ENCODE measurements at places on chromosomes 2 and 18.
A peak's percentile ranks its signal among the peaks of the same experiment; 100 is the strongest.

GRCh38 chr2:160305081-160305750, 105.1 kb upstream of the ITGB6 start:
- no peak for DNase-seq

DNA sequence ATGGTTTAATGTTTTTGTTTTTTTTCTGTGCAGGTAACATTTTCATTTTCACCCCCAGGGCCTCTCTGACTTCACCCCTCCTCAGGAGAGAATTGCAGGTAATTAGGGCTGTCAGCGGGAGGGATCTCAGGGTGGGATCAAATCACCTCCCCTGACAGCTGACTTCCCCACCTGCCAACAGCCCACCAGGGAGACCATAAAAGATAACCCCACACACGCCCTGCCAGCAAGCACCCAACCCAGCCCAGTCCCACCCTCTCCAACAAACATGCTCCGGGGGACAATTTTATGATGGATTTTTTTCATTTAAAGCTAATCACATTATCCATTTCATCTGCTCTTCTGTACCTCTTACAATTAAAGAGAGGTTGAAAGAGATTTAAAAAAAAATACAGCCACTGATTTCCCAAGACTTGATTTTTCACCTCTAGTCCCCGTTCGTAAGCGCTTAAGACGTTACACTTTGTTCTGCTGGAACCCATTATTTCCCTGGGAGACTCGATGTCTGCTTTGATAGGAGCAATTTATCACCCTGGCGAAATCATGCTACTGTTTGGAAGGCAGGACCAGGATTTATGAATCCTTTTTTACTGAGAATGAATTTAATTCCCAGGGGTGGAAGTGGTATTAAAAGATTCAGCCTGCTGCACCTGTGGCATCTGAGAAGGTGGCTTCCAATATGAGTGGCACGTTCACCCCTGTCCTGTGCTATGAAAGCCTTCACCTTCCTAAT, 232.9 kb upstream of the ID2 start:
- peak; percentile 71 for DNase-seq

DNA sequence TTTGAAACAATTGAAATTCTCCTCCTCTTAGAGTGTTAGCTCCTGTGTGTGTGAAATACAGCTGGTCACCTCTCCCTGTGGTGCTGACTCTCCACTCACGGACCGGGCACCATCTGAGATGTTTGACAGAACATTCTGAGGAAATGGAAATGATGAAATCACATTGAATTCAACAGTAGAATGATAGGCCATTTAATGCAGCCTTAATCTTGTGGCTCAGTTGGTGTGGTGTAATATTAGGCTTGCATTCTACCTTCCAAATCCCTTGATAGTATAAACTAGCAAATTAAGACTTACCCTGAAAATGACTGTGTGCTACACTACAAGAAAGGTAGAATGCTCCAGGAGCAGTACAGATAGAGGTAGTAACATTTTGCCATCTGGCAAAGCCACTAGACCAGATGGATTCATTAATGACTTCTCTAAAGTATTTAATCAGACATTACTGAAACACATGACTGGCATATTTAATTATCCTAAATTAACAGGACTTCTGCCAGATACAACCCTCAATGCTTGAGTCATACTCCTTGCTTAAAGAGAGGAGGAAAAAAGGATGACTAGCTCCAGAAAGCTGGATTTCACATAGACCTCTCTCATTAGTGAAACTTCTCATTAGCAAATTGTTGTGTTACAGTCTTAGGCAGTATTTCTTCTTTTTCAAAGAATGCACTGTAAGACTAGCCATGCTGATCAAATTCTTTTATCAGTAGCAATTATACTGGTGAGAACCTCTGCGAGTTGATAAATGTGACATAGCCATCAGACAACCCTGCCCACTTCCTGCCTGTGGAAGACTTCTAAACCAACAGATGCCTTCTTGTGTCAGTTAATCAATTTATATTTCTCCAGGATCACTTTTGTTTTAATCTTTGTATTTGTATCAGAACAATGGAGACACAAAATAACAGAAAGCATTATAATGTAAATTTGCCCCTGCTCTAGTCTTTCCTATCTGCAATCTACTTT, 80.6 kb downstream of the EML6 start:
- no peak for DNase-seq

- no peak for DNase-seq
These were observed 6.5 kb downstream of the IGFBP5 start for GRCh38 chr2:216688731-216689340.

DNA sequence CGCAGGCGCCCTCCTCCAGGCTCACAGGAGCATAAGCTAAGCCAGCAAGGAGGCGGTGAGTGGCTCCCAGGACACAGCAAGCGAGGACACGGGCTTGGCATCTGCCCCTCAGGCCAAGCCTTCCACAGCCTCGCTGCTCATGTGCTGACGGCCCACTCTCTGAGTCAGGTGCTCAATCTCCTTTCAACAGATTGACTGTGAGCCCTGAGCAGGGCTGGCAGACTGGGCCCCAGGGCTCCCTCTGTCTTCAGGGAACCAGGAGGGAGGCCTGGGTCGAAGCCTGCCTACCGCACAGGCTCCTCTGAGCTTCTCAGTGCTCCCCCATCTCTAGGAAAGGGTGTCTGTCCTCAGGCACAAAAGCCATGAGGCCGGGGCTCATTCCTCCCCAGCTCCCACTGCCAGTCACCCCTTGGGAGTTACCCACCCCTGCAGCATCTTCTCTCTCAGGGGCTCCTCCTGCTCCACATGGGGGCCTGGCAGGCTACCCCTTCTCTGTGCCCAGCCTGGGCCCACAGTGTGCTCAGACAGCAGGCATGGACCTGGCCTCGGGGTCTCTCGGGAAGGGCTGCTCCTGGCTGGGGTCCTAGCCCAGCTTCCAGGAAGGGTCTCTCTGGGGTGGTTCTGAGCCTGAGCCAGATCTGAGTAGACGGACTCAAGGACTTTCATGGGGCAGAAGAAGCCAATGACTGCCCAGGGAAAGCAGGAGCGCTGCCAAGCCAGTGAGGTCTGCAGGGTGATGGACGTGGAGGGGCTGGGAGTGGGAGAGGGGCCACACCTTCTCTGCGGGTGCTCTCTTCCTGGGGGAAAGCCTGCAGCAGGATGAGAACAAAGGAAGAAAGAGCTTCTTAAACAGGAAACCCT, 138.0 kb upstream of the GPC1 start:
- no peak for DNase-seq

GRCh38 chr2:172179045-172179701, 76.5 kb upstream of the DLX2 start:
- no peak for DNase-seq

GRCh38 chr2:160242893-160243564, 43.0 kb upstream of the ITGB6 start:
- no peak for DNase-seq

GRCh38 chr18:49447810-49448745, 12.4 kb downstream of the DYM start:
- no peak for DNase-seq

Data from NCI-H1436 (cell line).